NCI-H1417 treated with DMSO at 0.1 percent for 48 hours (cell line): ENCODE measurements at places on chromosomes 3 and 15.

DNA sequence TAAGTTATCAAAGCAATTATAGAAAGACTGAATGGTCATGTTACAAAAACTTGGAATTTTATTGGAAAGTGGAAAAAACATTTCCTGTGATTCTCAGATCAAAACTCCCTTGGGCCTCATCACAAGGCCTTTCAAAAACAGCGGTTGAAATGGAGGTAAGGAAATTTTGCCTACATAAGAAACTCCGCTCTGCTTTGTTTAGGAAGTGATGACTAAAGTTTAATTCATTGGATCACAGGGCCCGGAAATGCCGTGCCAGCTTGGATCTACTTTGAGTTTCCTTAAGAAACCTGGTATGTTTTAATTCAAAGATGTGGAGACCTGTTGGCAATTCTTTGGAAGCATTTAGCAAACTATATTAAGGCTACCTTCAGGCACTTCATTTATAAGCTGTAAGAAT is 143.9 kb upstream of the MME start:
- no peak for DNase-seq

- no peak for DNase-seq
These were observed 187.3 kb downstream of the SUCNR1 start for GRCh38 chr3:152060701-152061100.

DNA sequence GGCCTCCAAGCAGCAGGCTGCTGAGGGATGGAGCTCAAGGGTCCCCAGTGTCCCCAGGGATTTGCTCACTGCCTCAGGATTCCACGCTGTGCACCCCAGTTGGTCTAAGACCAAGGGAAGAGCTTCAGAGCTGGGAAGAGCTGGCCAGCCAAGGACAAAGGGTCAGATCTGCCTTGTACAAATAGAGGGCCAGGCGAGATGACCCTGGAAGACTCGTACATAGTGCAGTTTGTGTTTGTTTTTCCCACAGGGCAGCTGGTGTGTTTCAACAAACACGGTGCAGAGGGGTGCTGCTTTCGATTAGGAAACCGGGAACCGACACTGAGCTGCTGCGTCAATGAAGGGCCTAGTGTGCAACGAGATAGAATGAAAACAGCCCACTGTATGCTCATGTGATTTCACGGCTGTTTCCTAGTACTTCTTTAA is 56.1 kb upstream of the TRPM1 start:
- no peak for DNase-seq

DNA sequence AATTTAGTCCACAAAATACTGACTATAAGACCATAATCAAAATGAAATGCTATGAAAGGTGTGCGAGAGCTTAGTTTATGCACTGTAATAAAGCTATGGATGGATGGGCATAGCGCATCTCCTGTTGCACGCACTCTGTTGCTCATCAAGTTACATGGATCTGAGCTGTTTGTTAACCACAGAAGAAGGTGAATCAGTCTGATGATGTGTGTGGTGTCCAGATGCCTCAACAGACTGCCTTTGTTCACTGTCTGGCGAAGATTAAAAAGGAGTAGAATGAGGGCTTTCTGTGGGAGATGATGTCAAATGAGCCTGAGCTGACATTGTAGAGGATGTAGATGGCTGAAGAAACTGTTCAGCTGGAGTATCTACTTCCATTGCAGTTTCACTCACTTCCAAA is 36.1 kb downstream of the NSMCE3 start:
- DNase-seq, result no peak

DNA sequence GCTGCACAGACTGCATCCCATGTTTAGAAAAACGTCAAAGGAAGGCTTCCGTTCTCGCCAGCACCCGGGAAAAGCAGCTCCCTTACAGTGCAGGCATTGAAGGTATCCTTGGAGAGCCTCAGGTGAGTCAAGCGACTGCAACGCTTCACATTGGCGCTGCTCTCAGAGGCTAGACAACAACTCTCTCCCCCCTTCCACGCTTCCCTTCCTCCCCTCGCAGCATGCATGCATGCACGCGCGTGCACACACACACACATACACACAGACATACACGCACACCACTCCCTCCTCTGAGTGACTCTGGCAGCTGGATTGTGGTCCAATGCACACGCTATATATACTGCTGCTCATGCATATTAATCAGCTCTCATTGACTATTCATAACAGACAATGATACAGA is 191.1 kb downstream of the PDZRN3 start:
- no peak for DNase-seq

DNA sequence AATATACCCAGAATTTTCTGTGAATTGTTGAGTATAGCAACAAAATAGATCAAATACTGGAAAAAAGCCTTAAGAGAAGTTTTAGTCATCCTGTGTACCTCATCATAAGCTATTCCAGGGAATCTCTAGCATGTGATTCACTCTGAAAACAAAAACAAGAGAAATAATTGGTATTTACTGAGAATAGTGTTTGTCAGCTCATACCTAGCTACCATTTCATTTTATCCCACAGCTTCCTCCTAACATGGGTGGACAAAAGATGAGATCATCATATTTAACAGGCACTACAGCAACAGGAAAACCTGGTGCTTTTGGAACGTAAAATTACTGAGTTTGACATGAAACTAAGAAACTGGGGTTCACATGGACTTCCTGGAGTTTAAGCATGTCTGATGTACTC is 753.5 kb upstream of the NECTIN3 start:
- no peak for DNase-seq

DNA sequence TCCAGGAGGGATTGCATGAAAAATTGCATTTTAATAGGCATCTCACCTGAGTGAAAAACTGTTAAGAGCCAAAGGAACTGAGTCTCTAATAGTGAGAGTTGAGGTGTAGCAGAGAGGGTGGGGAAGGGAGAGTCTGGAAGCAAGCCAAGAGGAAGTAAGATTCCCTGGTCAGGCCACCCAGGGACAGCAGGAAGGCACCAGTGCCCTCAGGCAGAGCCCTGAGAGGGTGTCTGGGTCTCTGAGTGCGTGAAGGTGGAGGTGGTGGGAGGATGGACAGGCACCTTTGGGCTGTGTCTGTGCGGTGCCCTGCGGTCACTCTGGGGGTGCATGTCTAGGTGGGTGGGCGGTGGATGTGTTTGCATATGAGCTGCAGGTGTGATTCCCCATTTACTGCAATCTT is 300.4 kb upstream of the ROPN1 start:
- DNase-seq, result no peak

DNA sequence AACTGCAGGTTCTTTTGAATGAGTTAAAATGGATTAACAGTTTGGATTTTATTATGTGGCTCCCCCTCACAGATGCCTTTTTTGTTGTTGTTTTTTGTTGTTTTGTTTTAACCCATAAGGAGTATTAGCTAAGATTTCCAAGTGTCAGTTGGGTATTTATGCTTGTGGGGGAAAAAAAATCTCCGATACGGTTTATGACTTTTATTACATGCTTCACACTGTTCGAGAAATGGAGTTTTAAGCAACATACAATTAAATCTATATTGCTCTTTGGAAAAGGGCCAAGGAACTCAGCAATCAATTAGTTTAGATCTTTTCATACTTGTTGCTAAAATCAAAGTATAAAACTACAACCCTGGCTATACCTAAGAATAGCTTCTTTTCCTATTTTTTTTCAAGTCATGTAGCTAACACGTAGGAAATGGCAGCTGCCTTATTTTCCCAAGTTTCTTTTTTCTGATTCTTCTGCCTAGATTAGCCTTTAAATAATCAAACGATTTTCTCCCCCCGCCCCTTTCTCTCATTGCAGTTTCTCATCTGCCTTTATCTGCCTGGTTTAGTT is 16.0 kb downstream of the NR2F2 start:
- no peak for DNase-seq

GRCh38 chr3:177180506-177180905 is 16.8 kb downstream of the TBL1XR1 start:
- no peak for DNase-seq

GRCh38 chr15:63250312-63250965 is 27.0 kb upstream of the APH1B start:
- no peak for DNase-seq

DNA sequence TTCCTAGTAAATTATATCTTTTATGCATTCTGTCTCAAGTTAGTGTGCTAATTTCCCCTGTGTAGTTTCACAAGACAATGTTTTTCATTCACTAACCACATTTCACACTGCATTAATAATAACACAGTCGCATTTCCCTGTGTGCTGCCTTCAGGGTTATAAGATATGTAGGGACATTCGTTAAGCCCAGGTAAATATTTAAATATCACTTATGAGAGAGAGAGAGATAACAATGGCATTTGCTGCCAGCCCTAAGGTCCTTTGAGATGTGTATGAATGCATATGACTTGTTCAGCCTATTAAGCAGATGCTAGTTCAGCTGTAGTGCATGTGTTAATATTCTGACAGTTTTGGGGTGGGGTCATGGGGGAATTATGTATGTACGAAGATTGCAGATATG is 876.7 kb downstream of the NAALADL2 start:
- no peak for DNase-seq

- no peak for DNase-seq
These were observed 147.3 kb upstream of the ZNF385D start for GRCh38 chr3:21898316-21898715.

- no peak for DNase-seq
These were observed 67.6 kb upstream of the SH3GL3 start for GRCh38 chr15:83379579-83379959.

- DNase-seq, result no peak
These were observed 19.5 kb downstream of the ANAPC13 start for GRCh38 chr3:134466331-134466730.

DNA sequence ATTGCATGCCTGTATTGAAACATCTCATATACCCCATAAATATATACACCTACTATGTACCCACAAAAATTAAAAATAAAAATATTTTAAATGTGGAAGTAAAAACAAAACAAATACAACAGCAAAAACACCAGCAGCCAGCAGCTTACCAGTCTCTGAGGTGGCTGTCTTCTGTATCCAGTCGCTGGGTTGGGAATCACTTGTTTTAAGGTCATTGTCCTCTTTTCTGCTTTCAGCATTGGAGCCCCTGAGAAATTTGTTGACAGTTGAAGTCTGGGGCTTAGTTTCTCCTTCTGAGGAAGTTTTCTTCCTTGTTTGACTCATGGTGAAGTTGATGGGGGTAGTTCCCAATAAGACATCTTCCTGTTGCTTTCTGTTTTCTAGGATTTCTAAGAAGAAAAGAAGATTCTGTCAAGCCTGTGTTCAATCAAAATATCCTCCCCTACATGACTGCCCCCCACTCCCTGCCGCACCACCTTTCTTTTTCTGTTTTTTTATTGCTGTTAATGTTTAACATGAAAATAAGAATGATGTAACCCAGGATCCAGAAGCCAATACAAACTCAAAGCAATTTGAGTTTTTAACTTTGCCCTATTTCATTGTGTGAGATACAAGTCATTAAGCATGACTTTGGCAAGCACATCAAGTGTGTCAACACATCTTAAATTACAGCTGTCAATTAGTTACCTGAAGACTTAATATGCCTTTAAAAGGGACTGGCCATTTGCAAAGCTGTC is at the start of gene LRRC31:
TSS of gene LRRC31 (minus strand) at position 452 of the 737 bp plus-strand sequence. CDS start at position 324, 128 bp downstream.
- no peak for DNase-seq

GRCh38 chr3:189132839-189133238 is 38.9 kb upstream of the TPRG1 start:
- no peak for DNase-seq

GRCh38 chr15:97680606-97681220 is 279.8 kb upstream of the ARRDC4 start:
- no peak for DNase-seq

DNA sequence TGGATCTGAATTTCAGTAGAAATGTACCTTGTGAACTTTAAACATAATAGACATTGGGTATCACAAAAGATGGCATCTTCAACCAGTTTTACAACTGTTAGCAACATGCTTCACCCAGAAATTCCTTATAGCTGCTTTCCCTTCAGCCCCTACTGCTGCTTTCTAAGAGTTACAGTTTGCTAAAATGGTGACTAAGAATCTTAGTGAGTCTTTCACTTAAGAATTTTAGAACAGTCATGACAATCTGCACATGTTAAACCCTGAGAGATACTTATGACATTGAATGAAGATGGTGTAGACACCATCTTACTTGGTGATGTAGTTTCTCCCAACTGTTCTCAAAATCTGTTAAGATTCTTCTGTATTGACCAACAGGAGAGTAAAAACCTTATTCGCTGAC is 129.7 kb upstream of the UBE2E1 start:
- DNase-seq, result no peak

DNA sequence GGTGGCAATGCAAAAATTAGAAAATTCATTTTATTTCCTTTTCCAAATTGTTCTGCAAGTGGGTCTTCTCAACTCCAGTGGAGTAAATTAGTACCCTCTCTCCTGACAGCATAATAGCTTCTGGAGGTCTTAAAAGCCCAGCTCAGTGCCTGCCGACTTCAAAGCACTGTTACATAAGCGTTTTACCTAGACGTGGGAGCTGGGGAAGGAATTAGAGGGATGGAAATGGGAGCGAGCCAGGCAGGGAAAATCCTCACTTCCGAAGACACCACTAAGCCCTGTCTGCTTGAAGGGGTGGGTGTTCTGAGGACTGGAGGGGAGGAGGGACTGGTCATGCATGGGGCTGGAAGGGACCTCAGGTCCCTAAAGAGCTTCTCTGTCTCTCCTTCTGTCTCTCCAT is 77.2 kb upstream of the SLC6A1 start:
- DNase-seq, result no peak

GRCh38 chr3:183208260-183208659 is 44.8 kb upstream of the B3GNT5 start:
- DNase-seq, result no peak

- DNase-seq, result no peak
These were observed 423.6 kb upstream of the TPM1 start for GRCh38 chr15:62618846-62619504.

DNA sequence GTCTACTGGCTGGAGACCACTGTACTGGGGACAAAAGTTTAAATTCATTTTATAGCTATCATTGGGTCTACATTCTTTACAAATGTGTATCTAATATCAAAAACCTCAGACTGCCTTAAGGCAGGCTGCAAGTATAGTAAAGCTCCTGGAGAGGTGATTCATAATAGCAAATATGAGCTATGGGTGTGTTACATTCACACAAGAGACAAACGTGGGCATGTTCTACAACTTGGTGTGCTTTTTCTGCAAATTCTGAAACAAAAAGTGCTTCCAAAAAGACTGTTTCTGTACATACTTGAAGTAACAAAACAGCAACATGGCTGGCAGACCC is 1101.4 kb downstream of the ROBO1 start:
- DNase-seq, result no peak

GRCh38 chr3:143700431-143700975 is 147.8 kb downstream of the SLC9A9 start:
- DNase-seq, result no peak

DNA sequence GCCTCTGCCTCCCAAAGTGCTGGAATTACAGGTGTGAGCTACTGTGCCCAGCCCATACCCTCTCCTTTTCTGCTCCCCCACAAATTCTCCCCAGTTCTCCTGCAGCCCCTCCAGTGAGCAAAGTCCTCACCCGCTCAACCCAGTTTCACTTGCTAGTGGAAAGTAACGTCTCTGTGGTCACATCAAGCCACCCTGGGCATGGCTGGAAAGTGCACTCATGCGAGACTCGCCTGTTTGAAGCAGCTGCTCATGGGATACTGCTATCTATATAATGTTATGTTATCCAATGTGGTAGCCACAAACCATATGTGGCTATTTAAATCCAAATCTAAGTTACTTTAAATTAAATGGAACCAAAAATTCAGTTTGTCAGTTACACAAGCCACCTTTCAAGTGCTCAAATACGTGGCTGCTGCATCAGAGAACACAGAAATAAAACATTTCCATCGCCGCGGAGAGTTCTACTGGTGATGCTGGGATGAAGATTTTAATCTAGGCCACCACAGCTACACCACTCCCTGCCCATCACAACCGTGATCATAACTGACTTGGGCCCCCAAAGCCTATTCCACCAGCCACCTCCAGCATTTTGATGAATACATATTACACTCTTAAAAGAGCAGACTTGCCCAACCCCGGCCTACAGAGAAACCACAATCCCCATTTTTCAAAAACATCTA is 119.4 kb downstream of the LIPC start:
- DNase-seq, result no peak
